ENCODE measurements at places on chromosomes 7 and 10.

- DNase-seq: no peak
Measured at GRCh38 chr7:106616708-106617051, 44.3 kb downstream of the CCDC71L start.

- DNase-seq: no peak
Measured at GRCh38 chr7:8310876-8311275, 48.9 kb upstream of the ICA1 start.

DNA sequence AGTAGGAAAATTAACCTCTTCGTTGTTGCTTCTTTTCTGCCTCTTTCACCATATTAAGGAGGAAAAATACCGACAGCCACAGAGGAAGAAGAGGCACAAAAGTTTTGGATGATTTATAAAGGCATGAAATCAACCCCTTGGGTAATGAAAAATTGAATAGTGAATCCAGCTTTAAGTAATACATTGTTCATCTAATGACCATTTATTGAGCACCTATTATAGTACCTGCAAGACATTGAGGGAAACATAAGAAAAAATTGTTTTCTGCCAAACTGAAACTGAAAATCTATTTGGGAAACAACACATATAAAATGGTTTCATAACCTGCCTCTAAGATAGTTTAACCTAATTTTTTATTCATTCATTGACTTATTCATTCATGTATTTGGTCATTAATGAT is 8.2 kb downstream of the ECHDC3 start:
- no peak for DNase-seq

GRCh38 chr7:141433698-141434097 is 117.5 kb upstream of the AGK start:
- no peak for DNase-seq

- no peak for DNase-seq
Measured at GRCh38 chr10:101859530-101859929, 15.9 kb upstream of the KCNIP2 start.

DNA sequence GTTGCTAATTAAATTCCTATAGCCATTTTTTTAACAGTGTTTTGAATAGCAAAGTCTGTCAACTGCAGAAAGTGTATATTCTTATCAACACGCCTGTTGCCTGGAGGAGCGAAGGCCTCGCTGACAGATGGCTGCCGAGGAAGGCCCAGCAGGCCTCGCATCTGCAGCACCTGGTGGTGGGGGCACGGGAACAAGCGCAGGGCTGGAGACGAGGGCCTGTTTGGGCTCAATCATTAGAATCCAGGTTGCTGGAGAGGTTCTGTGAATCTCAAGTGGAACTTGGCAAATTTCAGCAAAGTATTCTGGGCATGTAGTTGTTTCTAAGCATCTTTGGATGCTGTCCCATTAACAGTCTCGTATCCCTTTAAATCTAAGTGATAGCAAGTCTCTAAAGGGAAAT is 66.1 kb upstream of the FAM204A start:
- DNase-seq: no peak

DNA sequence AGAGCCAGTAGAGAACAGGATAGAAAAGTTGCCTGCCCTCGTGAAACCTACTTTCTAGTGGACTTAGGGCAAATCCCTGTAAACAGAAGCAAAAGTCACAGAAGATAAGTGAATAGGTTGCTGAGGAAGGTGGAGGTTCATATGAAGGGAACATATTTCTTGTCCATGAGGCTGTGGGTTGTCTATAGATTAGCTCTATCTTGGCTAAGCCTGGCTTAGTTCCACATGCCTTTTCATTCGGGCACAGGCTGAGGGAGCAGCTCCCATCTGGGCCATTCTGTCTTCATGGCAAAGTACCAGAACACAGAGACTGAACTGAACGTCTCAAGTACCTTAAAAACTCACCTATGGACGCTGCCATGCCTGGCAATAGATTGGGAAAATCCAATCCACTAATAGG is 45.3 kb downstream of the BZW2 start:
- DNase-seq: no peak

DNA sequence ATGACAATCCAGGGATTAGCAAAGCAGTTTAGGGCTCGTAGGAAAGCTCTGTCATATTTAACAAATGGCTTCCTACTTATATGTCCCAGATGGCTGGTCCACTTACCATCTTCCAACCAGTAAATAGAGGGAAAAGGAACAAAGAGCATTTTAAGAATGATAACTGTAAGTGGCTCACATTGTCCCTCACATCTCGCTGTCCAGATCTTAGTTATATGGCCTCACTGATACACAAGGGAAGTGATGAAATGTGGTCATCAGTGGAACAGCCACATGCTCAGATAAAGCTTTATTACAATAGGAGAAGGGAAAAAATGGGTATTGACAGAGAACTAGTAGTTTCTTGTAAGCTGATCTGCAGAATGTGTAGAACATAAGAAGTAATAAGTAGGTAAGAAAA is 35.8 kb downstream of the IQUB start:
- DNase-seq: no peak

GRCh38 chr10:3119796-3120459 is 52.6 kb downstream of the PFKP start:
- DNase-seq: no peak

GRCh38 chr7:117872561-117873309 is 506 bp downstream of the CTTNBP2 start:
- DNase-seq: no peak
